ENCODE measurements at places on chromosomes 13 and 19. TPM values are rescaled to one million over a fixed set of nuclear protein-coding genes. Genes with fewer than 3 reads are reported as not detected.

- H3K4me1 ChIP-seq: no peaks in the 10 kb centered on the region
- no peak overlapping the region for H3K4me3 ChIP-seq
- DNase-seq: no peak
- H3K36me3 ChIP-seq: no peaks in the 10 kb centered on the region
Observed at GRCh38 chr19:30155381-30156200, 213.6 kb downstream of the URI1 start.

Gene TIMM29
- 53.5 TPM for total RNA-seq

GRCh38 chr19:30406220-30407067, 34.3 kb downstream of the ZNF536 start:
- H3K27ac ChIP-seq: no peak overlapping the region
- DNase-seq: no peak
- no peaks in the 10 kb centered on the region for H3K36me3 ChIP-seq

DNA sequence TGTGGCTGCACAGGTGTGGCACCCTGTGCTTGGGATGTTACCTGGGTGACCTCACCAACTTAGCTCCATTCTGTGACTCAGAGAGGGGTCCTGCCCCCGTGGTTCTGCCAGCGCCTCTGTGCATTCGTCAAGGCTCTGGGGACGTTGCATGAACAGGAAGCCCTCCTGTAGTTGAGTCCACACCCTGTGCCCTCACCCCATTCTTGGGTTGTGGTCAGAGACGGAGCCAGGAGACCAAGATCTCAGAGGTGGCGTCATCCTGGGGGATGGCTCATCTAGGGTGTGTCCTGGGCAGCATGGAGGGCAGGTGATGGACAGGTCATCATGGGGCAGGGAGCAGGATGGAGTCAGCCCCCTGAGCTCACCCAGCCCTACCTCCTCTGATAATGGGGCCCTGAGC, 2.5 kb downstream of the COX6B2 start:
- peaks cover 40% of the 10 kb centered on the region for H3K27me3 ChIP-seq
- no peak overlapping the region for H3K27ac ChIP-seq
- H3K4me1 ChIP-seq: peaks cover 33% of the 10 kb centered on the region
- H3K4me3 ChIP-seq: no peak overlapping the region
- DNase-seq: no peak

Gene ZNF99
- total RNA-seq: not detected
